ENCODE measurements at places on chromosomes 5 and 9.

- no peak for DNase-seq
Measured at GRCh38 chr5:80437326-80437725, 29.5 kb downstream of the ZFYVE16 start.

DNA sequence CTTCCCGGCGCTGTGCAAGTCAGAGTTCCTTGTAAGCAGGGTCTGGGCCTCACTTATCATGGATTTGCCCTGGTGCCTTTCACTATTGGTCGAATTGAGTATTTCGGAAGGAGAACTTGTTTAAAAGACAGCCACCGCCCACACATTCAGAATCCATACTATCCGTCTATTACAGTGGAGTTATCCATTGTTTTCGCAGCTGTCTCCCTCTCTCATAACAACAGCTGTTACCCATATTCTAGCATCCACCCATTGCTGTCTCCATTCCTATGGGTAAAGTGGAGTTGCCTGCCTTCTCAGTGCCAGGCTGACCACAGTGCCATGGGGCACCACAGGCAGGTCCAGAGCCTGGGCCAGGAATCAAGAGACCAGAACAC is 20.2 kb downstream of the FAXDC2 start:
- no peak for DNase-seq

GRCh38 chr5:138459311-138459933 is 5.9 kb upstream of the EGR1 start:
- no peak for DNase-seq

DNA sequence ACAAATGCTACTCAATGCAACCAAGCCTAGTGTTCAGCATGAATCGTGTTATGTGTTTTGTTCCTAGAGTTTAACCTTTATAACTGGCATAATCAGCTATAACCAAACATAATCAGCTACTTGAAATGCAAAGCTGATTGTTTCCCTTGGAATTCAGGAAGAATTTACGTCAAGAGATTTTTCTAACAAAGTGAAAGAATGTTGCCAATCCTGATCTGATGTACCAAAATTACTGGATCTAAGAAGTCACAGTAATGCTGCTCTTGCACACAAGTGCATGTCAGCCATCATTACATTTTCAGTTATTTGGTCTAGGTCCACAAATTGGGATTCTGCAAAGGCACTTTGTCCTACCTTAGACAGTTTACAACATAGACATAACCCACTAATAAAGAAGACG is 662.3 kb upstream of the SEMA6A start:
- DNase-seq = no peak

- DNase-seq = no peak
Measured at GRCh38 chr5:56178823-56179222, 54.3 kb downstream of the ANKRD55 start.

- DNase-seq = no peak
Measured at GRCh38 chr5:141733198-141733597, 51.2 kb upstream of the ARAP3 start.

DNA sequence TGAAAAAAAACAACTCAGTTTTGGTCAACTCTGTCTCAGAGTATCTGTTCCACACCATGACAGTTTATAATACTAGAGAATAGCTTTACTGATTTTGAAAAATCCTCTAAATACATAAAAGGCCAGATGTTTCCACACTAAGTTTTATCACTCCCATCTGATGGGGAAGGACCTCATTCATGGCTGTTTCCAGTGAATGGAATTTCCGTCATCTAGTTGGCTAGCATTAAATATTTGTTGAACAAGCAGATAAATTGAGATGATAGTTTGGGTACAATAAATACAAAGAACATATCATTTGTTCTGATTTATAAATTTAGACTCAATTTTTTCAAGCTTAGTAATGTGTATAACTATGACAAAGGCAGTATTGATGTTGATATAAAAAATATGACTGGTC is 408.5 kb downstream of the PTPRD start:
- no peak for DNase-seq
